GM04503 (cell line): ENCODE measurements at places on chromosomes 7 and 10.
A peak's percentile ranks its signal among the peaks of the same experiment; 100 is the strongest.

DNA sequence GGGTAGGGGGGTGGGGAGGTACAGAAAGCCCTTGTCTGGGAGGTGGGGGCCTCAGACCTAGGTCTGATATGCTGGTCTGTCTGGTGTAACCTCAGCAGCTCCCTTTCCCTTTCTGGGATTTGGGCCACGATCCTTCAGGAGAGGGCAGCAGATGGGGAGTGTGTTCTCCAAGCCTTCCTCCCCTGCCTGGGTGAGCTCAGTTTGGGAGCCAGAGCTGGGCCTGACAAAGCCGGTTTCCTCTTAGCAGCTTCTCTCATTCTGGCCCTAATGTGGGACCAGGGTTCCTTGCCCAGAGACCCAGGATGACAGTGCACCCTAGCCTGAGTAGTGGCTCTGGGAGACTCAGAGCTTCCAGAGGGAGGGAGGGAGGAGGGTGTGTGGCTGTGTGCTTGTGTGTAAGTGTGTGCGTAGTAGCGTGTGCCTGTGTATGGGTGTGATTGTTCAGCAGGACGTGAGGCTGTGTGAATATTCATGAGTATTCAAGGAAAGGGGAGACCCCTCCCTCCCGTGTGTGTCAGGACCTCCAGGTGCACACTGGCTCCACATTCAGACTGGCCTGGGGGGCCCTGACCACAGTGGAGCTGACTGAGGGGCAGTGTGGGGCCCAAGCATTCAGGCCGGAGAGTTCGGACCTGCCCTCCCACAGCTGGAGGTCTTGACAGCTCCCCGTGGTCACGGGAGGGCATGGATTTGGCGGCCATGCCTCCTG, 96.5 kb downstream of the ZMIZ1 start:
- no peak for DNase-seq

- no peak for DNase-seq
Measured at GRCh38 chr10:80503584-80504157, 34.0 kb upstream of the SH2D4B start.

DNA sequence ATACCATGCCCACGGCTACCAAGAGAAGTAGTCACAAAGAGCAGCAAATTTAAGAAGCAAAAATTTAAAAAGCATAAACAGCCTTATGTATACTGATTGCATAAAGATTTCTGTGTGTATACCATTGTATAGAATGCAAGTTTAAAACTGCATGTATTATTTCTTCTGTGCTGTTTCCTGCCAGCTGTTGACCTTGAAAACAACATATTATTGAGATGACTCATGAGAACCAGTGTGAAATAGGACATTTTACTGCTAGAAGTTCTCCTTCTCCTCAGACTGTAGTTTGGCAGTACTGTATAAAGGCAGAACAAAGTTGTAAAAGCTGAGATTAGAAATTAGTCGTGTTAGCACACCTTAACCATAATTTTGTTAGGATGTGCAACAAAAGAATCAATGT, 42.3 kb upstream of the SGCE start:
- peak; percentile 42 for DNase-seq

GRCh38 chr7:141991140-141991539, 4.5 kb upstream of the MGAM start:
- DNase-seq: no peak

DNA sequence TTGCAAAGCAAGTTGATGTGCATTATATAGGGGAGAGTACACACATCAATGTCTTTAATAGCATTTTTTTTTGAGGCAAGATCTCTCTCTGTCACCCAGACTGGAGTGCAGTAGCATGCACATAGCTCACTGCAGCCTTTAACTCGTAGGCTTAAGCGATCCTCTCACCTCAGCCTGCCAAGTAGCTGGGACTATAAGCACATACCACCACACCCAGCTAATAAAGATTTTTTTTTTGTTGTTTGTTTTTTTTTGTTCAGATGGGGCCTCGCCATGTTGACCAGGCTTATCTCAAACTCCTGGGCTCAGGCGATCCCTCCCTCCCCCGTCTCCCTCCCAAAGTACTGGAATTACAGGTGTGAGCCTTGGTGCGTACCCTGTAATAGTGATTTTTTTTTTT, 1.5 kb downstream of the UMAD1 start:
- DNase-seq: no peak

DNA sequence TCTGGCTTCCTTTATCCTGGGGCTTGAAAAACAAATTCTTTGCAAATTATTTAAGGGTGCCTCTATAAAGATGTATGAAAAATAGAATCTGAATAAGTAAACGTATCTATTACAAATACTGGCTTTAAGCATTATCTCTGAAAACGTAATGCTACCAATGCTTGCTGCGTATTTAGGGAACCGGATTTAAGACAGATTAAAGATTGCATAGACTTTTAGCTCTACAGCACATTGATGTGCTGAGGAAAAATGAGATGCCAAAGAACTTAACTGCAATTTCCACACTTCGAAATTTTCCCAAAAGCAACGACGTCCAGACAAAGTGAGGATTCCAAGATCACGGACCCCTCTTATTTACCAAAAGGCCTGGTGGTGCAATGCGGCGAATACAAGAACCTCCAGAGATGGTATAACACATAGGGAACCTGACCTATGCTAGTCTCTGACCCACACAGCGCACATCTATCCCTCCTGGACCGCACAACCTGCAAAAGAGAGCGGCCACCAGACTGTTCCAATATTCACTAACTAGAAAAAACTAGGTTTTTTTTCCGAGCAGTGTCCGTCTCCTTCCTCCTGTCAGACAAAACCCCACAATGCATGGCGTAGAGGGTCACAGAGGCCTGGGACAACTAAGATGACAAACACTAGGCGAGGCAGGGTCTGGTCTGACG, 34.3 kb upstream of the PHF14 start:
- no peak for DNase-seq

DNA sequence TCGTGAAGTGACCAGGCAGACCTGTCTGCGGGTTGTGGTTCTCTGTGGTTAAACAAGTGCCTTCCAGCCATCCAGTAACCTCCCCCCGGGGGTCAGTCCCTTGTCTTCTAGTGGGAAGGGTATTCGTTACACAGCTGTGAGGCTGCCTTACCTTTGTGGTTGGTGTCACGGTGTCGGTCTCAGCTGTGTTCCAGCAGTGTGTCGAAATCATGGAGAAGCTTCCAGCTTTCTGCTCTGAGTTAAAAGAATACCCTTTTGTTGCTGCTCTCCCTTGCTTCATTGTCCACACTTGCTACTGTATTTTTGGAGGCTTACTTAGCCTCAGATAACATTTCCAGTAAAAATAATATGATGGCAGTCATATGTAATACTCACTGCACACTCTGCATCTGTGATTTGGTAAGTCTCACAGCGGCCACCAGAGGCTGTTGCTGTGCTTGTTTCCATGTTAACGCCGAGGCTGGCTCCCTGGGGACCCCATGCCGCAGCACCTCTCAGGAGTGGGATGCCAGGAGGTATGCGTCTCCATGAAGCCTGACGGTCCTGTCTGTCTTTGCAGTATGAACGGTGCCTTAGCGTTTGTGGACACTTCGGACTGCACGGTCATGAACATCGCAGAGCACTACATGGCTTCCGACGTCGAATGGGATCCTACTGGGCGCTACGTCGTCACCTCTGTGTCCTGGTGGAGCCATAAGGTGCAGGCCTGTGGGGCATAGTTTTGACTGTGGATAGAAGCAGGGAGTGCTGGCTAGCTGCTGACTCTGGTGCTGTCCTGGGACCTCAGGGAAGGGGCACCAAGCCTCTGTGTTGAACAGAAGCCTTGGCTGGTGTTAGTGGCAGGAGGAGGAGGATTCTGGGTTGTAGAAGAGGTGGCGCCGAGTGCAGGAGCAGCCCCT, 20.5 kb downstream of the EIF3B start:
- DNase-seq: no peak

- DNase-seq: no peak
Measured at GRCh38 chr10:71974489-71975021, 10.4 kb downstream of the CHST3 start.

GRCh38 chr7:24715661-24716479, 41.4 kb downstream of the GSDME start:
- DNase-seq: no peak

DNA sequence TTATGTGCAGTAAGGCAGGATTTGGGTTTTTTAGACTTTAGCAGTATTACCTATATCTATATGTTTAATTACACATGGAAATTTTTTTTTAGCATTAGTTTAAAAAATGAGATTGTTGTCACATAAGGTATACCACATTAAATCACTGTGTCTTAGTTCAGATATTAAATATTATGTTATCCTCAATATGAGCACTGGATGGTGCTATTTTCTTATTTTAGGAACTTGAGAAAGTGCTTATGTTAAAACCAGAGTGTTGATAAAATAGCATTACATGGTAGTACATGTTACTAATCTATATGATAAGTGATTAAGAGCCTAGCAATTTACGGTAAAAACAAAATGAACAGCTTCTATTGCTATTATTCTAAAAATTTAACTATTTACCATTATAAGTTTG, 28.8 kb downstream of the MIOS start:
- no peak for DNase-seq

DNA sequence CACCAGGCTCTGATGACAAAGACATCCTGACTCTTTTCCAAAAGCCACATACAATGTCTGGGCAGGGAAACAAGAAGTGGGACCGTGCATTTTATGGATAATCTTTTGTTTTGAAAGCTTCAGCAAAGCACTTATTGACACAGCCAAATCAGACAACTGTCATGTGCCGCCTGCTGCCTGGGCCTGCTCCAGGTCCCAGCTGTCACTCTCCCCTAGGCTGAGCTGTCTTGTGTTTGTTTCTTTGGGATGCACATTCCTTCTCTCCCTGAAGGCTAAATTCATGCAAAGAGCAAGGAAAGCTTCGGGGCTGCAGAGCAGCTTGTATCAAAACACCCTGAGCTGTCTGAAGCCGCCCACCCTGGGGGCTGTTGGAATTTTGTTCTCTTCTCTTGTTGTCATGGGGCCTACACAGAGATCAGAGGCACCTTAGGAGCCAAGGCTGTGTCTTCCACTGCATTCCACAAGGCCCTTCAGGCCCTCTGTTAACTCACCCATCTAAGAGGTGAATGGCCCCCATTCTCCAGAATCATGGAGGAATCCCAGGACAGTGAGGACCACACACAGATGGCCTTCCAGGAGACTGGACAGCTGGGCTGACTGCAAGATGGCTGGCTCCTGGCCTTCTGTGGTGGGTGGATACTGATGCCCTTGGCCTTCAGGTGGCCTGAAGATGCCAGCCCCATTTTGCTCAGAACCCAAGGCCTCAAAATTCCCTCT, 17.8 kb upstream of the SLC18A2 start:
- no peak for DNase-seq

DNA sequence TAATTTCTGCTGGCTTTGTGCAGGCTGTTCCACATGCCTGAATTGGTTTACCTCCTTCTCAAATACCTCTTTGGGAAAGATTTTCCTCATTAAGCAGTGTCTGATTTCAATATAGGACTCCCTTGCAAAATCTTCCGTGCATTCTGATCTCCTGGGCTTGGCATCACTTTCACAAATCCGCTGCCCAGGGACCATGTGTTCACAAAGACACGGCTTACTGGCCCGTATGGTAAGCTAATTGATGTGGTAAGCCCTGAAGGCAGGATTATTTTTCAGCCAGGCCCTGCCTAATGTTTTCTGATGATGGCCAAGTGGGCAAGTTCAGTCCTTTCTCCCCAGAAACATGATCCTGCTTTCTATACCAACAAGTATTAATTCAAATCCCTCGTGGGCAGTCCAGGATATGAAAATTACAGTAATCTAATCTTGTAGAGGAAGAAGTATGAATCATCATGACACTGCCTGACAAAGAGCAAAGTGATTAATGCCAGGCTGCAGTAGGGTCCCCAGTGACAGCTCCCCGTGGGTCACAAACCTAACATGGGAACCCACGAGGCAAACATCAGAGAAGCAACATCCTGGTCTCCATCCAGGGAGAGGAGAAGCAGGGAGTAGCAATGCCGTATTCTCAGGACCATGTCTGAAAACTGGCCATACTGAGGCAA, 11.6 kb upstream of the SVIL start:
- DNase-seq: no peak

DNA sequence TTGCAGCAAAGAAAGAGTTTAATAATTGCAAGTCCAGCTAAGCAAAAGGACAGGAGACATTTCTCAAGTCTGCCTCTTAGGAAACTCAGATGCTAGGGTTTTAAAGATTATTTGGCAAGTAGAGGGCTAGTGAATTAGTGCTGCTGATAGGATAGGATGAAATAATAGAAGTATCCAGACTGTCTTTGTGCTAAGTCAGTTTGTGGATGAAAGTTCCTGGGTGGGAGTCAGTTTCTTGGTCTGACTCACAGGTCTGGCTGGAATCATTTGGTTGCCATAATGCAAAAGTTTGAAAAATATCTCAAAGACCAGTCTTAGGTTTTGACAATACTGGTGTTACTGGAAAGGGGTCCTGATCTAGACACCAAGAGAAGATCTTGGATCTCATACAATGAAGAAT, 42.6 kb upstream of the INHBA start:
- DNase-seq: no peak

DNA sequence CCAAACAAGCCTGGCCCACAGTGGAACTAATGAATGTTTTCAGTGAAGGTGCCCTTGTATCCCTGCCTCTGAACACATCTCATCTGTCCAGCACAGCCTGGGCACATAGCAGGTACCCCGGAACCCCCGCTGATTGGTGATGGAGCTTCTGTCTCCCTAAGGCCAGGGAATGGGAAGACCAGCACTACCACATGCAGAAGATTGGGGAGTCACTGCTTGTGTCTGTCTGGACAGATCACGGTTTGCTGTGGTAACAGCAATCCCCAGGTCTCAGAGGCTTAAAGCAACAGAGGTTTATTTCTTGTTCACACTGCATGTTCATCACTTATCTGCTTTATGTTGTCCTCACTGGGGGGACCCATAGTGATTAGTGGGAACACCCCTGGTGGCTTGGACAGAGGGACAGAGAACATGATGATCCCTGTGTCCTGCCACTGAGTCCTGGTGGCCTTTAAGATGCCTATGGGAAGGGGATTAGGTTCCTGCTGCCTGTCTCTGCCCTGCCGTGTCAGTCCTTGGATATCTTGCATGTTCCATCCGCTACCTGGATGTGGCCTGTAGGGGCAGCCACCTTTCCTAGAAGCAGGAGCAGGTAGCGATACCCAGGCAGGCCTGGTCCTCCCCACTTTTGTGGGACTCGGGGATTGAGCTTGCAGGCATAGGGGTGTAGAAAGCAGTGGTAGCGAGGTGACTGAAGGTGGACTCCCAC, 3.6 kb downstream of the TSPAN14 start:
- DNase-seq: no peak

- no peak for DNase-seq
Measured at GRCh38 chr10:8438603-8439002, 384.1 kb downstream of the GATA3 start.

DNA sequence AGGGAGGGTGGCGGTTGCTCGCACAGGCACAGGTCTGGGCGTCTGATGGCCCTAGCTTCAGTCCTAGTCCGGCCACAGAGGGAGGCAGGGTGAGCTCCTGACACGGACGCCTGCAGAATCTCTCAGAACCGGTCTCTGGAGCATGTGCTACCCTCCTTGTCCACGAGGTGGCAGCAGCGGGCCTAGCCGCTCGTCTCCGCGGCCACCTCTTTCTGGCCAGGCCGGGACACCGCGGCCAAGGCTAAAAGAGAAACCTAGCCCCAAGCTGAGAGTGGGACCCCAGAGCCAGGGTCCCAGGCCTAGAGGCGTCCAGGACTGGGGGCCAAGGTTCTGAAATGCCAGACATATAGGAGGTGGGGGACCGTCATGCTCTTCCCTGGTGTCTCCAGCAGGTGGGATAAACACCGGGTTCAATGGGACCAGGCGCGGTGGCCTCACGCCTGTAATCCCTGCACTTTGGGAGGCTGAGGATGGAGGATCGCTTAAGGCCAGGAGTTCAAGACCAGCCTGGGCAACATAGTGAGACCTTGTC, 3.2 kb upstream of the LAT2 start:
- peak; percentile 9 for DNase-seq

GRCh38 chr10:126390324-126390723, 2.0 kb upstream of the ADAM12 start:
- DNase-seq: no peak

GRCh38 chr7:21953781-21954180, 8.1 kb upstream of the CDCA7L start:
- DNase-seq: no peak
